ENCODE measurements at places on chromosomes 3 and 15.

DNA sequence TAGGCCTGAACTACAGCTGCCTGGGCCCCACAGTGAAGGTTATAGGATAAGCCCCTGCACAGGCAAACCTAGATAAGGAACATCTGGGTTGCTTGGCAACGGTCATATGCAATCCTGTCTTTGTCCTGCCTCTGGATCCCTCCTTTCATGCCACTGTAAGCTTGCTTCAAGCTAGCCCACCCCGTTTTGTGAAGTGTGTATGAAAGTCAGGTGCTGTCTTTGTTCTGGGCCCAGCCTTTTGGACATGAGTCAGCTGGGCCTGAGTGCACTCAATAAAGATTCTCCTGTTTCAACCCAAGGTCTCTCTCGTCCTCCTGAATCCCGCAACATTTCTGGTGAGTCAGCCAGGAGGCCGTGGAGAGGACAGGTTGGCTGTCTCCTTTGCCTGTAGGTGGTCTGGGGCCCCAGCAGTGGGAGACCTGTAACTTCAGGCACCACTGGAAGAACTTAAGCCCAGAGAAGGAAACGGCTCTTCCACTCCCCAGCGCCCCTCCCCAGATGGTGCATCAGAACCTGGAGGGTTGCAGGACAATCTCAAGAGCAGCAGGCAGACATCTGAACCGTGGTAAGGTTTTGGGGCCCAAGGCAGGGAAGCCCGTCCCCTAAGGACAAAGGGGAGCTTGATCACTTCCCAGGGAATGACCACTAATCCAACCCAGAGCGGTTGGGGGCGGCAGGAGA lies 8.3 kb upstream of the SLC9C1 start:
- no peak for DNase-seq

- DNase-seq, result no peak
Measured at GRCh38 chr3:104245981-104246380, 1120.7 kb upstream of the ALCAM start.

DNA sequence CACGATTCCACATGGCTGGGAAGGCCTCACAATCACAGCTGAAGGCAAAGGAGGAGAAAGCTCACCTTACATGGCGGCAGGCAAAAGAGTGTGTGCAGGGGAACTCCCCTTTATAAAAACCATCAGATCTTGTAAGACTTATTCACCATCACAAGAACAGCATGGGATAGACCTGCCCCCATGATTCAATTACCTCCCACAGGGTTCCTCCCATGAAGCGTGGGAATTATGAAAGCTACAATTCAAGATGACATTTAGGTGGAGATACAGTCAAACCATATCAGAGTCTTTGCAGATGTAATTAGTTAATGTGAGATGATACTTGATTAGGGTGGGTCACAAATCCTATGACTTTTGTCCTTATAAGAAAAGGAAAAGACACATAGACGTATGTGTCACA lies 688.9 kb downstream of the GBE1 start:
- no peak for DNase-seq

GRCh38 chr3:108432431-108432830 lies 78.0 kb downstream of the MYH15 start:
- DNase-seq, result no peak
